ENCODE measurements at places on chromosomes 6 and 20. TPM values are rescaled to one million over a fixed set of nuclear protein-coding genes. Genes with fewer than 3 reads are reported as not detected.

DNA sequence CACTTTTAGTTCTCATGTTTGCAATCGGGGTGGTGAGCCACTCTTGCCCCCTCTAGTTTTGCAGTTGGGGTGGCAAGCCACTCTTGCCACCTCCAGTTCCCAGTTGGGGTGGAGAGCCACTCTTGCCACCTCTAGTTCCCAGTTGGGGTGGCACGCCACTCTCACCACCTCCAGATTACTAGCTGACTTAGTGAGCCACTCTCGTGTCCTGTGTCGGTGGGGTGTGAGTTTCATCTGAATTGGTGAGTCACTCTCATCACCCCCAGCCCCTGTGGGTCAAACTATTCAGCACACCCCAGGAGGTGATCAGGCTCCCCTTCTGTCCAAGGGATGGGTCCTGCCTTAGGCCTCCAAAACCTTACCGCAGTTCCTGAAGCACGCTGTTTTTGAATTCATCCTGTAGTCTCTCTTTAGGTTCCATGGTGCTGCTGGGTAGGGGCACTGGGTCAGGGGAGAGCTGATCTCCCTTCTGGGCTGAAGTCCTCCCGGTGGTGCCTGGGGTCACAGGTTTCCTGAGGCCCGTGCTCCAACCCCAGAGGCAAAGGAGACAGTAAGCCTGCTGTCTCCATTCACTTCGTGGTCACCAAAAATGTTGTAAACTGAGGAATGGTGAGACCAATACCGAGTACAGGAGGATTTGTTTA is 224.2 kb upstream of the SYNCRIP start:
- H3K27me3 ChIP-seq, result no peaks in the 10 kb centered on the region
- DNase-seq, result no peak
- H3K4me3 ChIP-seq, result peak overlapping the region; percentile 45
- peak overlapping the region; percentile 63 for H3K27ac ChIP-seq
- H3K4me1 ChIP-seq, result peaks cover 20% of the 10 kb centered on the region
- H3K36me3 ChIP-seq, result no peaks in the 10 kb centered on the region

DNA sequence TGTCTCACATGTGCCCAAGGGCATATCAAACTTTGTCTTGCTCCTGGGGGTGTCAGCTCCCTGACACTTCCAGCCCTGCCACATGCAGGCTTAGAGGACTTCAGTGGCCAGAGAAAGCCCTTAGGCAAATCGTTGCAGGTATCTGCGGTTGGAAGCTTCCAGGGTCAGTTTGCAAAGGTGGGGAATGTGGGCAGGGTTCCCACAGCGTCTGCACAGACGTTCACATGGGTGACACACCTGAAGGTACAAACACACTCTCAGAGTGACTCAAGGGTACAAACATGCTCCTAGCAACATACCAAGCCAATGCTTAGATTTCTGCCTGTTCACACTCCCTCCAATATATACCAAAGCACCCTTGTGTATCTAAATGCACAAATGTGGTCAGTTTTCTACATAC is 30.0 kb downstream of the VSTM2L start:
- no peaks in the 10 kb centered on the region for H3K4me1 ChIP-seq
- no peak overlapping the region for H3K4me3 ChIP-seq
- no peaks in the 10 kb centered on the region for H3K27me3 ChIP-seq
- no peak for DNase-seq
- H3K27ac ChIP-seq, result no peak overlapping the region

- no peaks in the 10 kb centered on the region for H3K4me1 ChIP-seq
- DNase-seq, result no peak
- H3K36me3 ChIP-seq, result no peaks in the 10 kb centered on the region
- H3K4me3 ChIP-seq, result no peak overlapping the region
- H3K27me3 ChIP-seq, result no peaks in the 10 kb centered on the region
Observed at GRCh38 chr6:154933181-154933827, 61.8 kb upstream of the TIAM2 start.

GRCh38 chr6:31776989-31777666 is at the start of gene VWA7:
TSS of gene VWA7 (minus strand) at chr6:31777328. CDS start at chr6:31776779, 549 bp downstream.
- H3K4me1 ChIP-seq, result peaks cover 11% of the 10 kb centered on the region
- peak; percentile 75 for DNase-seq
- no peaks in the 10 kb centered on the region for H3K36me3 ChIP-seq
- no peak within 1 kb of the TSS for H3K4me3 ChIP-seq
- no peaks in the 10 kb centered on the region for H3K27me3 ChIP-seq
- H3K27ac ChIP-seq, result peak within 1 kb of the TSS; percentile 22

KCNQ5 gene
- 0.02 TPM for polyA plus RNA-seq

DNA sequence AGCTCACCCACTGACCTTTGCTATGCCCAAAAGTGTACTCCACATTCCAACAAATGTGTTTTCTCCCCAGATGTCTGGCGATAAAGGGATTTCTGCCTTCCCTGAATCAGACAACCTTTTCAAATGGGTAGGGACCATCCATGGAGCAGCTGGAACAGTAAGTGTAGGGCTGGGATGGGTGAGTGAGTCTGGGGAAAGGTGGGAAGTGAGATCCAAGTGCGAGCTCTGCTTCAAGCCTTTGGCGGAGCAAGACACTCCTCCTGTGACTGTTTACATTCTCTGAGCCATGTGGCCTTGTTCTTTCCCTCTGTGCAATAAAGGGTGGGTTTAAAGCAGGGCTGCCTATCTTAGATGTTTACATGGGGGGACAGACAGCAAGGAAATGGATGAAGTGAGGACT is 1.9 kb downstream of the UBE2C start:
- no peak overlapping the region for H3K27ac ChIP-seq
- no peaks in the 10 kb centered on the region for H3K27me3 ChIP-seq
- DNase-seq, result no peak

- H3K27me3 ChIP-seq, result no peaks in the 10 kb centered on the region
- H3K36me3 ChIP-seq, result no peaks in the 10 kb centered on the region
- no peak overlapping the region for H3K4me3 ChIP-seq
- no peak for DNase-seq
Observed at GRCh38 chr6:72702421-72702820, 80.6 kb downstream of the KCNQ5 start.

SPDEF gene
- polyA plus RNA-seq, result not detected

DACT2 gene
- polyA plus RNA-seq, result 0.17 TPM

DNA sequence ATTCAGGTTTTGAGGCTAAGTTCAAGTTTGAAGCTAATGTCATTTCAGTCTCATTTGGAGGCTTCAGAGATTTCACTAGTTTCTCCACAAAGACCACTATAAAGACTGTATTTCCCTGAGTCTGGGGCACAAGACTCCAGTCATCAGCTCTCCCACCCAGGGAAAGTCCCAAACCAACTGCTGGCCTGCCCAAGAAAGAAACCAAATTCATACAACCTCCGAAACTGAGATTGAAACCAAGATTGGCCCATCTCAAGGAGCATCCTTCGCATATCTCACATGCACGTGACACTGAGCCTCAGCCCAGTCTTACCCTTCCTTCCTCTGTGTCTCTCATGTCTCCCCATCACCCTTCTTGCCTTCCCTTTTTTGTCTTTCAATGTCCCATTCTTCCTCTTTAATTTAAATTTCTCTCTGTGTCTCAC is 3.5 kb upstream of the LTA start:
- no peaks in the 10 kb centered on the region for H3K36me3 ChIP-seq
- no peak for DNase-seq
- no peak overlapping the region for H3K27ac ChIP-seq
- no peaks in the 10 kb centered on the region for H3K27me3 ChIP-seq
- H3K4me3 ChIP-seq, result no peak overlapping the region

TCP11 gene
- polyA plus RNA-seq, result 0.50 TPM

GRCh38 chr6:12111363-12111670 is 99.2 kb downstream of the HIVEP1 start:
- no peak for DNase-seq
- H3K27me3 ChIP-seq, result no peaks in the 10 kb centered on the region
- no peaks in the 10 kb centered on the region for H3K36me3 ChIP-seq
- no peak overlapping the region for H3K27ac ChIP-seq
- H3K4me3 ChIP-seq, result no peak overlapping the region

GRCh38 chr6:26351544-26351953 is 13.4 kb upstream of the BTN3A2 start:
- no peak for DNase-seq
- no peaks in the 10 kb centered on the region for H3K27me3 ChIP-seq
- H3K36me3 ChIP-seq, result no peaks in the 10 kb centered on the region

OLIG3 gene
- not detected for polyA plus RNA-seq

- no peak for DNase-seq
- H3K4me1 ChIP-seq, result no peaks in the 10 kb centered on the region
- no peaks in the 10 kb centered on the region for H3K36me3 ChIP-seq
Observed at GRCh38 chr6:36326356-36326995, 10.2 kb downstream of the BNIP5 start.

RIPOR2 gene
- polyA plus RNA-seq, result 3.6 TPM

- no peak for DNase-seq
- H3K27me3 ChIP-seq, result no peaks in the 10 kb centered on the region
- H3K4me1 ChIP-seq, result peaks cover 4% of the 10 kb centered on the region
- H3K36me3 ChIP-seq, result no peaks in the 10 kb centered on the region
Observed at GRCh38 chr6:11585426-11586016, 48.0 kb downstream of the TMEM170B start.

GRCh38 chr20:48374991-48375595 is 452.7 kb downstream of the PREX1 start:
- no peak overlapping the region for H3K4me3 ChIP-seq
- H3K36me3 ChIP-seq, result no peaks in the 10 kb centered on the region
- H3K4me1 ChIP-seq, result no peaks in the 10 kb centered on the region
- no peak for DNase-seq

AFG1L gene
- 3.4 TPM for polyA plus RNA-seq

DNA sequence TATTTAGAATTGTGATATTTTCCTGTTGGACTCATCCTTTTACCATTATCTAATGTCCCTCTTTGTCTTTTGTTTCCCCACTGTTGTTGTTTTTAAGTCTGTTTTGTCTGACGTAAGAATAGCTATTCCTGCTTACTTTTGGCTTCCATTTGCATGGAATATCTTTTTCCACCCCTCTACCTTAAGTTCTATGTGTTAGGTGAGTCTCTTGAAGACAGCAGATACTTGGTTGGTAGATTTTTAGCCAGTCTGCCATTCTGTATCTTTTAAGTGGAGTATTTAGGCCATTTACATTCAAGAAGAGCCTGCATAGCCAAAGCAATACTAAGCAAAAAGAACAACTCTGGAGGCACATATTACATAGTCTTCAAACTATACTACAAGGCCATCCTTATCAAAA is 39.2 kb downstream of the CTCFL start:
- no peak for DNase-seq
- no peak overlapping the region for H3K27ac ChIP-seq
- no peak overlapping the region for H3K4me3 ChIP-seq
- H3K27me3 ChIP-seq, result no peaks in the 10 kb centered on the region
- H3K36me3 ChIP-seq, result no peaks in the 10 kb centered on the region
- H3K4me1 ChIP-seq, result no peaks in the 10 kb centered on the region

ADAM33 gene
- polyA plus RNA-seq, result 23.3 TPM

Measured in ovary (tissue), 10 donors.